ENCODE measurements at places on chromosomes 1 and 21.

- DNase-seq = no peak
These were observed 28.8 kb upstream of the CD84 start for GRCh38 chr1:160608057-160608456.

GRCh38 chr1:198669023-198669698, 30.3 kb downstream of the PTPRC start:
- no peak for DNase-seq

- no peak for DNase-seq
These were observed 132.1 kb upstream of the PRMT6 start for GRCh38 chr1:106924360-106924759.

GRCh38 chr1:33683913-33684312, 180.0 kb upstream of the HMGB4 start:
- DNase-seq = no peak

GRCh38 chr1:205287767-205288559, 33.6 kb downstream of the NUAK2 start:
- DNase-seq = no peak

DNA sequence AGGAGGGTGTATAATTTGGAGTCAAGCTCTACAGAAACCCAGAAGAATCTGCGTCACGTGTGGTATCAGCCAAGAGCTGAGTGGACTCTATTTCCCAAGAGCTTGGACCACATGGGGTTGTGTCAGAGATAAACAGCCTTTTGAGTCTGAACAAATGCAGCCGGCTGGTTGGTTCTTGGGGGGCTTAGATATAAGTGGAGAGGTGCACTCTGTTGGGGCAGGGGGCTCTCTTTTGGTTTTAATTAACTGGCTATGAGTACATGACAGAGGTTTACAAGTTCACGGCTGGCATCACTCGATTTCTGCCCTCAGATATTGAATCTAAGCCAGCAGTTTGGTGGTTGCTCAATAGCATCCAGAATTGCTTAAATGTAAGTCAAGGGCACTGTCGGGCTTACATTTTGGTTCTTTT, 501 bp upstream of the MRAP start:
- DNase-seq = no peak

Data from NCI-H524 (cell line).